ENCODE measurements at places on chromosomes 2 and 18.

- DNase-seq: no peak
These were observed 261.4 kb downstream of the CYP26B1 start for GRCh38 chr2:71886241-71886640.

GRCh38 chr2:217794133-217794986 lies 208.4 kb downstream of the TNS1 start:
- no peak for DNase-seq

DNA sequence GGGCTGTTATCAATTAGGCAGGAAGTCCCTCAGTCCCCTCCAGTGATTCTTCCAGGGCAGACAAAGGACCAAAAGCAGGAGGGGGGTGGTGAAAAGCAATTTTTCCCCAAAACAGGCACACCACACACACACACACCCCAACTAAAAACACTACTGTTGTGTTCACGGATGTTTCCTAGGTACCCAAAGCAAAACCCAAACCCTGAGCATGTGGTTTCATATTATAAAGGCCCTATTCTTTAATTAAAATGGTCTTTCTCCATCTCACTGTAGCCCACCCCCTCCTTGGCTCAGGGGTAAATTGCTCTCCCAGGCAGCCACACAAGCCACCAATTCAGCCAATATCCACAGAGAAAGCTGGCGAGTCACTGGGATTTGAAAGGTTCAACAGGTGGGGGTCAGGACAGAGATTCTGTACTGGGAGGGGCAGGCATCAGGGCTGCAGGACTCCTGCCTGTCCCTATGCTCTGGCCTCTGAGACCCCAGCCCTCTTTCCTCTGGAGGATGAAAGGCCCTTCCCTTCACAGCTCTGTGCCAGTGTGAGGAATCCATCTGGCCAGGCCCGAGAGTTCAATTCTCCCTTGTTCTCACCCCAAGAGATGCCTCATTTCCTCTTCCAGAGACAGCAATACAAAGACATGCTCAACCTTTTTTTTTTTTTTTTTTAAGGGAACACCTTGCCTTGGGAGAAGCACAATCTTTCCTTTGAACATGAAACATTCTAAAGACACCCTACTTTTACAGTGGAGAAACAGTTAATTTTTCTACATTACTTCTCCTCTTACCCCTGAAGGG lies 43.6 kb downstream of the SPRED2 start:
- no peak for DNase-seq

GRCh38 chr2:81077396-81077795 lies 772.8 kb upstream of the LRRTM1 start:
- no peak for DNase-seq

DNA sequence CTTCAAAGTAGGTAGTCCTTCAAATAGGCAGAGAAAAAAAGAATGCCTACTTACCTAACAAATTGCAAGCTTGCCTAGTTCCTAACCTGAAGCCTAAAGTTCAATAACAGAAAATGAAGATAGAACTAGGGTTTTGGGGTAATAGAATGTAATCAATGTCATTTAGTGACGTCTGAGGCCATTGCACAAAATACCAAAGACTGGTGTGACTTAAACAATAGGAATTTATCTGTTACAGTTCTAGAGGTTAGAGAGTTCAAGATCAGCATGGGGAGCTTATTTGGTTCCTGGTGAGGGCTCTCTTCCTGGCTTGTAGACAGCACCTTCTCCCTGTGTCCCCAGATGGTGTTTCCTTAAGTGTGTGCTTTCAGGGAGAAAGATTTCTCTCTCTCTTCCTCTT lies 4.7 kb upstream of the NPC1 start:
- DNase-seq: peak; percentile 67

GRCh38 chr2:172102391-172103359 lies at the start of gene DLX2:
TSS of gene DLX2 (minus strand) at chr2:172102900. CDS start at chr2:172102538, 362 bp downstream.
- peak; percentile 85 for DNase-seq
